ENCODE measurements at places on chromosomes 1 and 21.
A peak's percentile ranks its signal among the peaks of the same experiment; 100 is the strongest.

GRCh38 chr1:18110598-18110939 is 3.0 kb downstream of the IGSF21 start:
- DNase-seq = no peak

DNA sequence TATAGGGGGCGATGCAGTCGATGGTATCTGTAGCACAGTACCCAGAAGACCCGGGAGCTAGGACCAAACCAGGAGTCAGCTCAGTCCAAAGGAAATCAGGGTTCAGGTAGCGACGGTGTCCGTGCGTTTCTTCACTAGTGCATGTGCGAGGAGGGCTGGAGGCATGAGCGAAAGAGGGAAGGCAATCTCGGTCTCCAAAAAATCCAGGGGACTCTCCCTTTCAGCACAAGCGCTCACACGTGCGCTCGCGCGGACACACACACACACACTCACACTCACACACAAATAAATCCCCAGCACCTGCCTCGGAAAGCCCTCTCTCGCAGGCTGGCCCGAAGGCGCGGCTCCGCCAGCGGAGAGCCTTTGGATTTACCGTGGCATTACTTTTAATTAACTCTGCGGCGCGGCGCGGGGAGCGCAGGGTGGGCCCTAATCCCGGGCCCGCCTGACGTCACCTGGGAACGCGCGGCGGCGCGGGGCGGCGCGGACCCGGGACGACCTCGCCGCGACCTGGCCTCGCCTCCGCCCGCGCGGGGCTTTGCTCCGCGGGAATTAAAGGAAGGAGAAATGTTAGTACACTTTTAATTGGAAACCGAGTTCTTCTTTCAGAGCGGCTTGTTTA is 121.2 kb downstream of the LMX1A start:
- DNase-seq = no peak

- no peak for DNase-seq
These were observed 57.3 kb upstream of the BCAR3 start for GRCh38 chr1:93738926-93739325.

DNA sequence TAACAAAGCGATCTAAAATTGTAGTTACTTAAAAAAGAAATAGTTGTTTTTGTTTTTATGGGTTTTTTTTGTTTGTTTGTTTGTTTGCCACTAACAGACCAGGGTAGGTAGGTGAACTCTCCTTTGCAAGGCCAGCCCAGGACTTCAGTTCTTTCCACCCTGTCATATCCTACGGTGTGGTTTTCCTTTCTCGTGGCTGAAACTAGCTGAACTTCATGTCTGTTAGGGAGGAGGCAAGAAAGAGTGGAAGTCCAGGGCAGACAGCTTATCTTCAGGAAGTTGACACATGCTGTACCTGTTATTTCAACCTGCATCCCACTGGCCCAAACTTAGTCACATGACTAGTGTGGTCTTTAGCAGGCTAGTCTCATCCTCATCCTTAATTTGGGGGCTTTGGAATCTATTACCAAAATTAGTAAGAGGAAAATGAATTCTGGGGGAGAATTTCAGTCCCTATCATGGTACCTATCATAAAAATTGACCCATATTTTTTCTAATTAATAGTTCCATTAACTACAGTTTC is 62.9 kb upstream of the LRRC7 start:
- DNase-seq = no peak

- no peak for DNase-seq
These were observed 817.9 kb downstream of the BRINP3 start for GRCh38 chr1:189659731-189660130.

DNA sequence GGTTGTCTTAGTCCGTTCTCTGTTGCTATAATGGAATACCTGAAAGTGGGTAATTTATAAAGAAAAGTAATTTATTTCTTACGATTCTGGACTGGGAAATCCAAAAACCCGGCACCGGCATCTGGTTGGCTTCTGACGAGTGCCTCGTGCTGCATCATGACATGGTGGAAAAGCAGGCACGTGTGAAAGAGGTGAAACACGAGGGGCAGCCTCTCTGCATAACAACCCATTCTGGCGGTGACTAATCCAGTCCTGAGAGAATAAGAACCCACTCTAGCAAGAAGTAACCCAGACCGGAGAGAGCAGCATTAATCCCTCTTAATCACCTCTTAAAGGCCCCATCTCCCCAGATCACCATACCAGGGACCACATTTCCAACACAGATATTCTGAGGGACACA is 2.7 kb upstream of the EDEM3 start:
- no peak for DNase-seq

- DNase-seq = no peak
These were observed 473.3 kb downstream of the MRPL39 start for GRCh38 chr21:25133939-25134338.

DNA sequence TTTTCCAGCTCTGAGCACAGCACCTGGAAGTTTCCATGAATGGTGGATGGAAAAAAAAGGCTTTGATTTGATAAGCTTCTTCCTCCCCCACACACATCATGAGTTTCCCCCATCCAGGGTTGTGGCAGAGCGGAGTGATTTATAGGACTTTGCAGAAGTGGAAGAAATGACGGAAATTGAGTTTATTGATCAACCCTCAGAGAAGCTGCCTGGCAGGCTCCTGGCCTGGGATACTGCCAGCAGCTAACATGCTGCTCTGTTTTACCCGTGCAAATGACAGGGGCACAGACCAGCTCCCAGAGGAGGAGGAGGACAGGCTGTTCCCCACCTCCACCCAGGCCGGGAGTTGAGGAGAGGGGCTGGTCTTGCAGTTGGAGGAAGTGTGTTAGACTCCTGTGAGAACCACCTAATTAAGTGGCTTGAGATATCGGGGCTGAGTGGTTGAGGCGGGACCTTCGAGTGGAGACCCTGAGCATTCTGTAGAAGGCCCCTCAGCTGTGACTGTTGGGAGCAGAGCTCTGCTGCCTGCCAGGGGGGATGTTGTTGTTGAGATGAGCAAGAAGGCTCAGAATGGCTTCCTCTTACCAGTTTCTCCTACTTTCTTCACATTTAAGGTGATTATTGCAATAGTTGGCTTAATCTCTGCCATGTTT is 21.8 kb downstream of the ADORA1 start:
- no peak for DNase-seq

- no peak for DNase-seq
These were observed 2.2 kb downstream of the NAV1 start for GRCh38 chr1:201540846-201541735.

- DNase-seq = peak; percentile 8
These were observed 304 bp downstream of the PLPPR5 start for GRCh38 chr1:99004254-99004860.

- peak; percentile 22 for DNase-seq
These were observed 149.6 kb downstream of the LMO4 start for GRCh38 chr1:87478231-87478630.

GRCh38 chr1:53417074-53417511 is 42.1 kb upstream of the DMRTB1 start:
- DNase-seq = no peak

DNA sequence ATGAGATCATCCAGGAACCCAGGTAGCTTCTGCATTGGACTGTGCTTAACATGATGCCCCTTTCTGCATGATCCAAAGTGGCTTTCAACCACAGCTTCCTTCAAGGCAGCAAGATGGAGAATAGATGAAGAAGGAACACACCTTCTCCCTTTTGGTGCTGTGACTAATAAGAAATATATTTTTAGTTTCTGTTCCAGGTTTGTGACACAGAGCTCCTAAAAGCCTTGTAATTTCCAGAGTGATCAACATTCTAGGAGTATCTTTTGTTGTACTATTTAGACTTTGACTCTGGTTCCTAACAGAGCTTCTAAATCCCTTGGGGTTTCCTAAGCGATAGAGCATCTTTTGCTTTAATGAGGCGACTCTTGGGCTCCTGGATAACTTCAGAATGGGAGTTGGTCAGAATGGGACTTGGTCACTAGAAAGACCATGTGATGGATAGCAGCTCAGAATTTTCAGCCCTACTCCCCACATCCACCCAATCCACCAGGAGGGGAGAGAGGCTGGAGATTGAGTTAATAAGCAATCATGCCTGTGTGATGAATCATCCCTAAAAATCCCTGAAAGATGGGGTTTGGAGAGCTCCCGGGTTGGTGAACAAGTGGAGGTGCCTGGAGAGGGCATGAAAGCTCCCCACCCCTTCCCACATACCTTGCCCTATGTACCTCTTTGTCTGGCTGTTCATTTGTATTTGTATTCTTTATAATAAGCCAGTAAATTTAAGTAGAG is 134.8 kb downstream of the FGGY start:
- DNase-seq = peak; percentile 39

DNA sequence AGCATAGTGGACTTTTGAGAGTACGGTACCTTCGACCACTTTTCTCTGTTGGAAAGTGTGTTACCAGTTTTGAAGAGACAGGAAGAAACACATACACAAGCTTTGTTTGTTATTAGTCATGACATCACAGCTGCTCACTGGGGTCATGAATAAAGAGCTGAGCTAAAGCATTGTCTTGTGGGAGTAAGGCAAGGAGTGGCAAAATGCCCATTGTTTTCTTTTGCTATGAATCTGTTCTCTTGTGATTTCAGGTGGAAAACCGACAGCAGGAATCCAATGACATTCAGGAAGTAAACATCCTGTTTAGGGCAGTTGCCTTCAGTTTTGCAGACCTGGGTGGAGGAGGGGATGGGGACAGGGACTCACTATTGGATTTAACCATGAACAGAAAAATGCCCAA is 66.2 kb downstream of the RGL1 start:
- DNase-seq = peak; percentile 75

GRCh38 chr21:38388203-38388602 is 110.1 kb downstream of the ERG start:
- DNase-seq = peak; percentile 67

DNA sequence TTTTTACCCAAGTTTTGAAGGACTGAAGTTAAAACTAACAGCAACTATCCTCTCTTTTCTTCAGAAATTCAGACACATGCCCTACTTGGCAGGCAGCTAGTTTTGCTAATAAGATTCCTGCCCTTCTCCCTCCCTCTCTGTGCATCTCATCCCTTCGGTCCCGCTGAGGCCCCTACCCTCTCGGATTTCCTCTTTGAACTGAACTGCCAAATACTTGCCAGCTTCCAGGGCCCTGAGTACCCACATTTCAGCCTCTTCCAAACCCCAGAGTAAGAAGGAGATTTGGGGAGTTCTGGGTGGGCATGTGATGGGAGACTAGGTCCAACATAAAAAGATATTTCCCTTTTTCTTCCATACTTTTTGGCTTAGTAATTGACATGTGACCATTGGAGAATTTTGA is 116.5 kb upstream of the JUN start:
- DNase-seq = no peak

DNA sequence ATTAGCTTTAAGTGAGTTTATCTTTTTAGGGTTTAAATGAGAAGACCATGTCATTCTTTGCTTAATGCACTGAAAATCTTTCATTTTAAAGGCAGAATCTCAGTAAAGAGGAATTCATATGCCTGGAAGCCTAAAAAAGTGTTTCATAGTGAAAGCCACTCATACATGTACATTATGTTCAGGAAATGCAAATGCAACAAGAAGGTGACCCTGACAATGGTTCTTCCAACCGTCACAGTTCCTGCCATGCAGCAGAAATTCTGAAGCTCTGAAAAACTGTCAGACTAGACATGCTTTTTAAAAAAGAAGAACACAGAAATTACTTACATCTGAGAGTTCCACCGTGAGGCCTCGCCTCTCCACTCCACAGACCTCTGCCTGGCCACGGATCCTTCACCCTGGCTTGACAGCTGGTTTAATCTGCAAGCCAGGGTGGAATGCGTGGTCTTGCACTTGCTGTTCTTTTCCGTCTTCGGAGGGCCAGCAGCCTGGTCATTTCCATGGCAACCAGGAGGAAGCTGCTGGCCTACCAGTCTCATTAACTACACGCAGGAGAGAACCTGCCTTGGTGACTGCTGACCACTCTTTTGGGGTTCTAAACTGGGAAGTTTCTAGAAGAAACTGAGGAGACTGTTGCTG is 41.8 kb upstream of the PAXBP1 start:
- no peak for DNase-seq

DNA sequence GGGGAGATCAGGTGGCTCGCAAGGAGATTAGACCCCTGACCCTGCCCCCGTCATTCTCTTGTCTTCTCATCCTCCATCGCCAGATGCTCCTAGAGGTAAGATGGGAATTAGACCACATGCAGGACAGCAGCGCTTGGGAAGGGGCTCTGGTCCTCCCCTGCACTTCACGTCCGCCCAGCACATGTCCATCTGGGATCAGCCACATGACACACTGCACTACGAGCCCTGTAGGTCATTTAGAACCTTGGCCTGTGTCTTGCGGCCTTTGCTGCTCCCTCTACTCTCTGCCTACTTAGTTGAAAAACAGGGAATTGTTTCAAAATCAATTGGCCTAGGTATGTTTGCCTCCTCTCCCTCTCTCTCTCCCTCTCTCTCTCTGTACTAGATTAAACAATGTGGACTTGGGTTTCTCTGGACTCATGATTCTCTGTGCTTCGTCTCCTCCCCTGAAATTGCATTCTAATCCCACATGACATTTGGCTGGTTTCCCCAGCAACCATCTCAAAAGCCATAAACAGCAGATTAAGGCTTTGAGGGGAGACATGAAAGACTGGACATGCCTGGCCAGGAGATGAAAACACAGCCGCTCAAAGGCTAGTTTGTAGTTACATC is 3.8 kb upstream of the NCMAP start:
- no peak for DNase-seq

GRCh38 chr1:18100491-18101063 is 7.0 kb upstream of the IGSF21 start:
- peak; percentile 65 for DNase-seq

DNA sequence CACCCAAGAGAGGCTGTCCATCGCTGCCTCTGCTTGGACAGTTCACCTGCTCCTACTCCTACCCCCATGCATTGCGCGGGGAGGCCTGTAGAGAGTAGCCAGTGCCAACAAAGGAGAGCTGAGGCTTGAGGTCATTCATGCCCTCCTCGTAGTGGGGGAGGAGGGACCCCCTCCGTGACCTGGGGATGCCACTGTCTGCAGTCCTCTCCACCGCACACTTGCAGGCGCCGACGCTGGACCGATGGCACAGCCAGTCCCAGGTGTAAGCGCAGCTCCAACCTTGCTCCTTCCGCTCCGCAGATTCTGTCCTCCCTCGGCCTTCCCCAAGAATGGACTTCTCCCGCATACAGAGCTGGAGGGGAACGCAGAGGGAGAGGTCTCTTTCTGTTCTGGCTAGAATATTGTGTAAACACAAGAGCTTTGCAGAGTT is 672 bp upstream of the PHLDA3 start:
- DNase-seq = no peak

DNA sequence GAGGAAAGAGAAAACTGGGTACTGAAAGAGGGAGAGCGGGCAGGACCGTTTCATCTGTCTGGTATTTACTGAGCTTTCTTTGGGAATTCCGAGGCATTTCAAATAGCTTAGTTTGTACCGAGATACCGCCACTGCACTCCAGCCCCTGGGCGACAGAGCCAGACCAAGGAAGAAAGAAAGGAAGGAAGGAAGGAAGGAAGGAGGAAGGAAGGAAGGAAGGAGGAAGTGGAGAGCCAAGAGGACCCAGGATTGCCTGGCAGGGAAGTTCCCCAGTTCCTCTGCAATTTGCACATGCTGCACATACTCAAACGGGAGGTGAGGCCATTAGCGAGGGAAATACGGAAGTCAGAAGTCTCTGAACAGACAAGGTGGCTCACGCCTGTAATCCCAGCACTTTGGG is 961 bp upstream of the FUCA1 start:
- DNase-seq = no peak

DNA sequence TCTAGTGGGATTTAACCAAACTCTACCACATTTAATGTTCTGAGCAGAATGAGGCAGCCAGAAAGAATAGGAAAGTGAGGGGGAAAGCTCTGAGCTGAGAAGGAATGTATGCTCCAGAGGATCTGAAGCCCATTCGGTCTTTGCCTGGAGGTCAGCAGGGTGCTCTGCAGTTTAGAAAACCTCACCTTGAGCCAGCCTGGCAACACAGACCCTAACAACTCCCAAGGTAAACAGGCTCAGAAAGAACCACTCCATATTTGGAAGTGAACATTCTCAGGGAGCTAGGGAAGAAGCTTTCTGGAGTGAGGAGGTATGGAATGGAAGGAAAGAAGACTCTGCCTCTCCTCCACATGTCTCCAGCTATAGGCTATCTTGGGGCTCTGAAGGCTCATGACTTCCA is 398.8 kb downstream of the SEC16B start:
- no peak for DNase-seq
